ENCODE measurements at places on chromosomes 13 and 19. TPM values are rescaled to one million over a fixed set of nuclear protein-coding genes. Genes with fewer than 3 reads are reported as not detected.

DNA sequence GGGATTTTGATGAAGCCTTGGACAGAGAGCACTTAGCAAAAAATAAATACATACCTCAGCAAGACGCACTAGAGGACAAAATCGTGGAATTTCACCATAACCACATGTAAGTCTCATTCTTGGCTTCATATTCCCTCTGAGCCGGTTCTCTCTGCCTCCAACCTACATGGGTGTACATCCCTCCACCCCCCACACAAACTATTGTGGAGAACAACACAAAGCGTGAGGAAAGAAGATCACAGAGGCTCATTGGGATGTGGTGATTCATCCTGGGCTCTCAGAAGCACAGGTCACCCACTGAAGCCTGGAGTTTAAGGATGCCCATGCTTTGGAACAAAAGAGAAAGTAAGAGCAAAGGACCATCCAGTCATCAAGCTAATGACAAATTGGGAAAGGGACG lies 192.2 kb downstream of the STK24 start:
- no peak for DNase-seq

Gene MCEMP1
- not detected for total RNA-seq

DNA sequence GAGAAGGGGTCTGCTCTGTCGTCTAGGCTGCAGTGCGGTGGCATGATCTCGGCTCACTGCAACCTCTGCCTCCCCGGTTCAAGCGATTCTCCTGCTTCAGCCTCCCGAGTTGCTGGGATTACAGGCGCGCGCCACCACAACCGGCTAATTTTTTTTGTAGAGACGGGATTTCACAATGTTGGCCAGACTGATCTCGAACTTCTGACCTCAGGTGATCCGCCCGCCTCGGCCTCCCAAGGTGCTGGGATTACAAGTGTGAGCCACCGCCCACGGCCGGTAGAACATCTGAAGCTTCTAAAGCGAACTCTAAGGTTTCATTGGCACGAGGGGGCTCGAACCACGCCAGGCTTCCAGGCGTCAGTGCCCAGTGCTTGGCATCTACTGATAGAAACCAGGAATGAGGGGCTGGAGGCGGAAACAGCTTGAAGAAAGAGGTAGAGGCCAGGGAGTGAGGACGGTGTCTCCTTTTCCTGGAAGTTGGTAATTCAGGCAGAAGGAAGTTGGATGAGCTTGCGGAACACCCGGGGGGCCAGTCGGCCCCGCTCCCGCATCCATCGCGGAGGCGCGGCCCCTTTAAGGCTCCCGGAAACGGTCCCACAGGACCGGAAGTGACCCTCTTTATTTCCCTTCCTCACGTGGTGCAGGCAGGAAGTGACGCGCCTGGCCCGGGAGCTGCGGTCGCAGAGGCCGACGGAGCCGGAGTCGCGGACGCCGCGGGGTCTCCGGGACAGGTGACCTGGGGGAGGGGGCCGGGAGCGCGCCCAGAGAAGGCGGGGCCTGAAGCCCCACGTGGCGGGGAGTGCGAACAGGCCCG lies at the start of gene CCDC9:
TSS of gene CCDC9 (plus strand) at position 647 of the 814 bp plus-strand sequence. CDS start 1,876 bp downstream, outside the sequence.
- DNase-seq: peak; percentile 97

Gene METTL21C
- not detected for total RNA-seq

Gene COL4A2
- 285 TPM for total RNA-seq

GRCh38 chr13:81442904-81443303 lies 1102.0 kb upstream of the SPRY2 start:
- DNase-seq: no peak

Gene FFAR3
- not detected for total RNA-seq

GRCh38 chr13:113651511-113652403 lies 6.2 kb downstream of the ATP4B start:
- no peak for DNase-seq

Gene MAMSTR
- total RNA-seq: 4.7 TPM

GRCh38 chr19:41018736-41019290 lies 27.7 kb downstream of the CYP2B6 start:
- DNase-seq: no peak

DNA sequence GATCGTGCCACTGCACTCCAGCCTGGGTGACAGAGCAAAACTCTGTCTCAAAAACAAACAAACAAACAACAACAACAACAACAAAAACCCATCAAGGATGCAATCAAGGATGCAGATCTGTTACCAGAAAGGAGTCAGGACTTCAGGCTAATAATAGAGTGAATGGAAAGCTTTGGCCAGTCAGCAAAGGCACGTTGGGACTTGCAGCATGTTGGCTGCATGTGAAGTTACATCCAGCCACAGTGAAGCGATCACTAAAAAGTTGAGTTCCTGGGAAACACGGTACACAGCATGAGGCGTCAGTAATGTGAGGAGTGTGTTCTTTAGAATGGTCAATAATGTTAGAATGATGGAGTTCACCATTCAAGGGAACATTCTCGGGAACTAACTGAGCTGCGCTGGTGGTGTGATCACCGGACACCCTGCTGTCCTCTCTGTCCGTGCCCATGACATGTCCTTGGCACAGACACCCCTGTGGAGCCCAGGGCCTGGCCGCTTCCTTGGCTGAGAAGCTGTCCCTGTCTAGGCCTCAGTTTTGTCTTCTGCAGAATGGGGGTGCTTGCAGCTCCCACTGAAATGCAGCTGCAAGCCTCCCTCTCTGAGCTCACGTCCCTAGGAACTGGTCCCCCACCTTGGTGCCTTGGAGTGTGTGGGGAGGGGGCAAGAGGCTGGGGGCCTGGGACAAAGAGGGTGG lies 2.3 kb upstream of the LGALS7B start:
- DNase-seq: no peak

DNA sequence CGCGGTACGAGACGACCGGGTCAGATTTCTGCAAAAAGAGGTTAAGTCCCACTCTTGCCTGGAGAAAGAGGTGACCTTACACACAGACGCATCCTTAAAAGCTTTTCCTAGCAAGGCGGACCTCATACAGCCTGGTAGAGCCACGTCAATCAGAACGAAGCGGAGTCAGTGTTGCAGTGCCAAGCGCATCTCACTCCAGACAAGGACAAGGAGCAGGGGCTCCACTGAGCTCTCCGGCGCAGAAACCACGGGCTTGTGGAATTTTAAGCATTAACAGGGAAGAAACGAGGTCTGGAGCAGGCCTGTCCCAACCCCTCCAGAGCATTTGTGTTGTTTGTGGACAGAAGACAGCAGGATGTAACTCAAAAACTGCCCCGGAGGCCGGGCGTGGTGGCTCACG lies 7.1 kb downstream of the EEF2 start:
- DNase-seq: no peak

Gene FAM124A
- total RNA-seq: 0.18 TPM

Measured in cardiac muscle cell (in vitro differentiated cells and primary cell).